Kidney tubule cell (primary cell): ENCODE measurements at places on chromosomes 2 and 18.

DNA sequence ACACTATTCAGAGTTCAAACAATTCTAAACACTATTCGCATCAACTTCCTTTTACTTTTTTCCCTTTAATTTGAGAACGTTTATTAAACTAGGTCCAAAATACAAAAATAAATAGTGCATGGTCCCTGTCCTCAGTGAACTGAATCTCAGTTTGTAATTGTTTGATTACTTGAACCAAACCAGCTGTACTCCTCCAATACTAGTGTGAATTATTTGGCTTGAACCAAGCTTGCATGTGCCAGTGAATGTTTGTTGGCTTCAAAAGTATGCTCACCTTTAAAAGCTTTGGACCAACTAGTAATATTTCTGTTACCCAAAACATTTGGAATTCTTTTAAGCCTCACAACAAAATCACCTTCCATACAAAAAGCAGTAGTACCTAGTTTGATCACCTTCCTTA lies 15.5 kb downstream of the CCNT2 start:
- DNase-seq = no peak

DNA sequence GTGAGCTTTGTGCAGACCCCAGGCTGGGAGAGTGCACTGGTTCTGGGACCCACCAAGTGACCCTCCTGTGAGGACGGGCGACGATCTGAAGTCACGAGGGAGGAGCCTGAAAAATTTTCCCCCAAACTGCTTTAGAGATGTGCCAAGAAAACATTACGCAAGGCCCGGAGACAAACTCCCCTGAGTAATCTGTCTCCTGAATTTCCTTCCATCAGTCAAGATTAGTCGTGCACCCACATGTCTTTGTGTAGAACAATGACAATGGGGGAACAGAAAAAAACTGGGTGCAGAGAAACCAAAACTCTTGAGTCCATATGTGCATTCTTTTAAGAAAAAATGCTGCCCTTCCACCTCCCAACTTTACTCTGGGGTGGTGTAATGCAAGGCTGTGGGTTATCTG lies 12.6 kb upstream of the NCK2 start:
- DNase-seq = no peak

DNA sequence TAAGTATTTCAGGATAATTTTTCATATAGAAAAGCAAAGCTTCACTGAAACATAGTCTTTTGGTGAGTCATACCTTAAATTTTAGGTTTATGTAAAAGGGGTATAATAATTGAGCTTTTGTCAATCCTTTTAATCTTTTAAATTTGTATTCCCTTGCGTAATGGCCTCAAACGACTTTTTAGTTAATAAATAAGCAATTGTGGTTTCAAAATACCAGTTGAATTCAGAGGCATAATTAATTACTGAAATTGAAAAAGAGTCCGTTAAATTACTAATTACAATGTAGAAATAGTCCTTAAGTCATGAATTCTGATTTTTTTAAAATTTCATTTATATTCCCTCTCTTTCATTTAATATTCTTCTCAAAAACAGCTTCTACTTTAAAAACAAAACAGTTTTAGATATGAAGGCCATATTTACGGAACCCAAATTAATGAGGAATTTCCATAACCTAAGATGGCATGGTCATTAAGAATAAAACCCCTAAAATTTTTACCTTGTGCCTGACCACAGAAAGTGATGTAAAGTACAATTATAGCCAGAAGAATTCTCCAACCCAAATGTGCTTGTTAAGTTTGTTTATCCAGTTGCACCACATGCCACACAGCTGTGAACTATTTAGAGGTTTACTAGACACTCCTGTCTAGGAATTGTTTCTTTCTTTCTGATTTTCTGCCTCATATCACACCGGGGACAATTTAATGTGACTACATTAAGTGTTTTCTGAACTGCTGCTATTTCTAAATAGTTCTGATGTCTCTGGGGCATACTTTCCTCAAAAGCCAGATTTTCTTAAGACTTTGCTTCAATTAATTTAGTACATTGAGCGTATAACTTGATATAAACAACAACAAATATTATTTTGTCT lies 60.7 kb upstream of the ITGA4 start:
- no peak for DNase-seq

DNA sequence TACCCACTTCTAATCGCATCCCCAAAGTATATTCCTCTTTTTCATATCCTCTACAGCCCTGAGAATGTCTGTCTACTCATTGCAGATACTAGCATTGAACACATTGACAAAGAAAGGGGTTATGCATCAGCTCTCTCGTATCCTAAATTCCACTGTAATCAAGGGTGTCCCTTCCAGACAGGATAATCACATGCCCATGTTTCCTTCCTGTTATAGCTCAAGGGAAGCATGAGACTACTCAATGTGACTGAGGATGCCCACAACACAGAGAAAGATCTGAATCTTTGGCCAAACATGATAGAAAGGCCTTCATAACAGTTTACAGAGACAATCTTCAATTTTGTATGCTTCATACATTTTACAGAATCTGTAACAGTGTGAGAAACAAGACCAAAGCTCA lies 69.2 kb downstream of the HIBCH start:
- no peak for DNase-seq

DNA sequence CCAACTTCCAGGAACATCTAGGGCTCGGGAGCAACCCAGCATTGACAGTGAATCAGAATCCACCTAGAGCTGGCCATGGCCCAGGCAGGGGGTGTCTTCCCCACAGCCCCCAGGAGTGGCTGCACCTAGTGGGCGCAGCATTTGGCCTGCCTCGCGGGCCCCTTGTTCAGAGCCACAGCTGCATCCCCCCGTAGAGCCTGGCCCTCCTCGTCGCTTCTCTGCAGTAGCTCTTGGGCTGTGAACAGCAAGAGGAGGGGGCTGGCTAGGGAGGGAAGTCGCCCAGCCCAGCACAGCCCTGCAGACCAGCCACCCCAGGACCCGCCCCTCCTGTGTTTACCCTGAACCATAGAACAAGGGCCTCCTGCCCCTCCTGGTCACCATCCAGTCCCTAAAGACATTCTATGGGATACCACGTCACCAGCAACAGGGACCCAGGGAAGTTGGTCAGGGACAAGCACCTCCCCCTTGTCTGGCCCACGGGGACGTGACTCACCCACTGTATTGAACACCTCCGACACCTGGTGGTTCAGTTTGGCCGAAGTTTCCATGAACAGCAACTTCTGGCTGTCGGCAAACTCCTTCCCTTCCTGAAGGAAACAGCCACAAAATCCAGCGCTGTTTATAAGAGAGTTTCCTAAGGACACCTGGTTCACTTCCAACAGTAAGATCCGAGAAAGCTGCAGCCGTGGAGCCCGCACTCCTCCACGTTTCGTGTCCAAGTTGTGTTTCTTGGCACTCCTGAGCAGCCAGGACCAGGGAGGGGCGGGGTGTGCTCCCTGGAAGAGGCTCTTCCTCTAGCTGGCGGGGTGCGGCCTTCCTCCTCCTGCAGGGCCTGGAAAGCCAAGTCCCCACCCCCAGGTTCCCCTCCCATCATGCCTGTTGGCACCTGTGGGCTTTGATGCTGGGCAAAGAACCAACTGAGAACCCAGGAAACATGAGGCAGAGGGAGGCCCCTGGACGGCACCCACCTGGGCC lies 8.8 kb downstream of the PRLH start:
- DNase-seq = peak; percentile 49

DNA sequence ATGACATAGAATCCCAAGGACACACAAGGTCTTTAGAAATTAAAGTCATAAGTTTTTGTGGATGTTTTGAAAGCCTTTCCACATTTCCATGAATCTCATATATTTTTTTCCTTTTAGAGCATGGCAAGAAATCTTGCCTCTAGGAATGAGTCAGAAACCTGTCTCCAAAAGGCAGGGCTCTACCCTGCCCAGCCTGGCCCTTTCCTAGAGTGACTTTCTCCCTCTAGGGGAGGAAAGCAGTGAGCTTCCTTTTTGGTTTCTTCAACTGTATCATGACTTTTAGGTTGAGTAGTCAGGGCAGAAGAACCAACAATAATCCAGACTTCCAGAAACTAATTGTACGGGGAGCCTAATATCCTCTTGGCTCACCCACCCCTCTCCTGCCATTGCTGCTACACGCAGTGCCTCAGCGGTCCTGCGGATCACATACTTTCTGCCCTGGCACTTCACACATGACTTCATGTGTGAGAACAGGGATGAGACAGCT lies 300.3 kb downstream of the AGPS start:
- DNase-seq = peak; percentile 88

- no peak for DNase-seq
Observed at GRCh38 chr2:221312634-221313033, 259.5 kb downstream of the EPHA4 start.

GRCh38 chr2:96514521-96514920 lies 9.4 kb upstream of the NEURL3 start:
- peak; percentile 35 for DNase-seq

GRCh38 chr18:286515-287310 lies 18.9 kb upstream of the THOC1 start:
- DNase-seq = peak; percentile 44

- no peak for DNase-seq
Observed at GRCh38 chr2:132991471-132992045, 321.6 kb upstream of the LYPD1 start.

- DNase-seq = peak; percentile 79
Observed at GRCh38 chr2:102736410-102737409, 25.1 kb upstream of the TMEM182 start.

DNA sequence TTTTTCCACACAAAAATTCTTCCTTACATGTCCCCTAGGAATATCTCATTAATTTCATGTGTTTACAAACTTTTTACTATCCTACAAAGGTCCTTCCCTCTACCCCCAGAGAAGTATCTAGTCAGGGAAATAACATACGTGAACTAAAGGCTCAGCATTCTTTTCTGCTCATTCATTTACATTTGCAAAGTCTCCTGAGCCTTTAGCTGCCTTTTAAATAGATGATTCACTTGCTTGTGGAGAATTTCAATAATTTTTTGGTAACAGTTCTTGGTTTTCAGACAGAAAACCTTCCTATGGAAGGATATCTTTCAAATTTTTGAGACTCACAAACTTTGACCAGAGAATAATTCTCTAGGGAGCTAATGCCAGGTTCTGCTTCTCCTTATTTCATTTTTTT lies 81.5 kb upstream of the RMDN2 start:
- DNase-seq = peak; percentile 41

DNA sequence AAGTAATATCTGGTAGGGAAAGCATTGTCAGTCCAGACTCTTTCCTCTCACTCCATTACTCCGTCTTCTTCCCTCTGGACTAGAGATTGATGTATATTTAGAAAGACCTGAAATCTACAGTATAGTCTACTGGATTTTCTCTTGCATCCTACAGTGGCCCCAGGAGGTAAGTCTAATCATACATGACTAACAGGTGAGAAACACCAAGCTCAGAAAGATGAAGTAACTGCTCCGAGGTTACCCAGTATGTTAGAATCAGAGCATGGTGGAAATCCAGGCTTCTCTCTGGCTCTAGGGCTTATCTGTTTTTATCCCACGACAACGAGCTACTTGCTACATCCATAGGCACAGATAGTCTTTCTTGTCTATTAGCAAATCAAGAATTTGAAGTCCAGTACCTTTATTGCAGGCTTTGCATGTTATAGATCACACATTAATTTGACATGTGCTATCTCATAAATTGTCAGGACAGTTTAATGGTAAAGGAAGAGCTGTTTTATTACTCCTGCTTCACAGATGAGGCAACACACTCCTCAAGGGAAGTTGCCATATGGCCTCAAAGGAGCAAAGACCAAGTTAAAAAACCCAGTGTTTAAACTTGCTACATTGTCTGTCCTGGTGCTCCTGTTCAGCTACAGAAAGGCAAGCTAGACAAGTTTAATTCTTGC lies 484.3 kb downstream of the THSD7B start:
- DNase-seq = peak; percentile 15

DNA sequence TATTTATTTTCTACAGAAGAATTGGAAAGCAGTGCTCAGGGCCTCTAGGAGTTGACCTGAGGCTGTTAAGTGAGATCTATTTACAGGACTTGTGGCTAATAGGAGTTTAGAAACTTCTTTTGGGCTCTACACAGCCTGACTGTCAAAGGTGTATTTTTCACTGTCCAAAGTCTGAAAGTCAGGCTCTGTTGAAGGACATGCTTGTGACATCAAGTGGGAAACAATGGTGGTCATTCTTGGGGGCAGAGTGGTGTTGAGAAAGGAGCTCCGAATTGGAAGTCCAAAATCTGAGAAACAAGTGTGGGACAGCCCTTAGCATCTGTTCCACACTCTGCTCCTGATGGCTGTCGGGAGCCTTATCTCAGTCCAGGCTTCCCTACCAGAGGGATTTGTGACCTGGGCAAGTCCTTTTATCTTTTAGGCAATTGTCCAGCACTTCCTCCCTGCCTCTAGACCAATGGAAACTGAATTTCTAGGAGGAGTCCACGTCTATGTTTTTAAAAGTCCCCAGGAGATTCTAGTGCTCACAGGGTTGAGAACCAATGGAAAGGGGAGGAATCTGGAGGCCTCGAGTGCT lies 76.4 kb downstream of the LIPG start:
- DNase-seq = no peak

DNA sequence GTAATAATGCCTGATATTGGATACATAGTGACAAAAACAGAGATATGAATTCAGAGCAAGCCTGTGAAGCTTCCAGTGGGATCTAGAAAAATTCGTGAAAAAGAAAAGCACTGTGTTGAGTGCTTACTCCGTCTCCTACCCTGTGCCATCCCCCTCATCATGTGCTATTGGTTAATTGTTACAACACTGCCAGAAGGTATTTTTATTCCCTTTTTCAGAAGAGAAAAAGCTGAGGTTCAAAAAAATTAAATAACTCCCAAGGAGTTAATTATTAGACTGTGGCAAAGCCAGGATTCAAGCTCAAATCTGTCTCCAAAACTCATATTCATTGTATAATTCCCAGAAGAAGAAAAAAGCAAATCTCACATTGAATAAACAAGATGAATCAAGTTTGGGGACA lies 735.5 kb upstream of the ACVR2A start:
- DNase-seq = peak; percentile 28

DNA sequence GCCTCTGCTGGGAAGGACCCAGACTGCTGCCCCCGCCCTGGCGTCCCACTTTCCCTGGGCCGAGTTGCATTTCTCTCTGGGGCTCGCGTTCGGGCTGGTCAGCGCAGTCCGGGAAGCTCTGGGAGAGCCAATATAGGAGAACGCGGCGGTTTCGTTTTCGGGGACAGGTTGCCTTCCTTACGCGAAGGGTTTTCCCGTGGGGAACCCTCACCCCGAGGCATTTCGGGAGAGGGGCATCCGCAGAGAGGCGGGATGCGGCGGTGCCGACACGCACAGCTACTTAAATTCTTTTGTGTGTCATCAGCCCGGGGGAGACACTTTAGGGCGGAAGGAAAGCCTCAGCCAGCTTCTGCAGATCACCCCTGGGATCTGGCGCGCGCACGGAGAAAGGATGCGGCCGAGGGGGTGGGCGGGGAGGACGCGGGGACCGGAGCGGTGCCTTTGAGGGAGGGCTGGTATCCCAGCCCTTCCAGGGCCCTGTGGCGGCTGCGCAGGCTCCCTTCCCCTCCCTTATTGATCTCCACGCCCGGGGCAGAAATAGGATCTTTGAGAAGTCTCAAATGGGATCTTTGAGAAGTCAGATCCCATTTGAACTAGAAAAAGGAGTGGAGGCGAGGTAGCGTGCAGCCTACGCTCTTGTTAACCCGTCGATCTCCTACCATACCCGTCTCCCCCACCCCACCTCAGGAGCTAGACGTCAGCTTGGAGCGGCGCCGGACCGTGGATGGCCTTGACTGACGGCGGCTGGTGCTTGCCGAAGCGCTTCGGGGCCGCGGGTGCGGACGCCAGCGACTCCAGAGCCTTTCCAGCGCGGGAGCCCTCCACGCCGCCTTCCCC lies 1.2 kb downstream of the GATA6 start:
- DNase-seq = peak; percentile 58

- no peak for DNase-seq
Observed at GRCh38 chr18:8667846-8668245, 37.5 kb upstream of the MTCL1 start.
